ENCODE measurements at places on chromosomes 5 and 9. TPM values are rescaled to one million over a fixed set of nuclear protein-coding genes. Genes with fewer than 3 reads are reported as not detected.

NR5A1 gene
- not detected for total RNA-seq

DNA sequence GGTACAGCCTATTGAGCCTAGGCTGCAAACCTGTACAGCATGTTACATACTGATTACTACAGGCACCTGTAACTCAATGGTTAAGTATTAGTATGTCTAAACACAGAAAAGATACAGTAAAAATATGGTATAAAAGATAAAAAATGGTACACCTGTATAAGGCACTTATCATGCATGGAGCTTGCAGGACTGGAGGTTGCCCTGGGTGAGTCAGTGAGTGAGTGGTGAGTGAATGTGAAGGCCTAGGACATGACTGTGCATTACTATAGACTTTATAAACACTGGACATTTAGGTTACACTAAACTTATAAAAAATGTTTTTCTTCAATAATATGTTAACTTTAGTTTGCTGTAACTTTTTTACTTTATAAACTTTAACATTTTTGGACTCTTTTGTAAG lies 171.3 kb downstream of the SLC28A3 start:
- no peak for DNase-seq

- no peak for DNase-seq
Measured at GRCh38 chr9:138100711-138101350, 223.2 kb downstream of the CACNA1B start.

DNA sequence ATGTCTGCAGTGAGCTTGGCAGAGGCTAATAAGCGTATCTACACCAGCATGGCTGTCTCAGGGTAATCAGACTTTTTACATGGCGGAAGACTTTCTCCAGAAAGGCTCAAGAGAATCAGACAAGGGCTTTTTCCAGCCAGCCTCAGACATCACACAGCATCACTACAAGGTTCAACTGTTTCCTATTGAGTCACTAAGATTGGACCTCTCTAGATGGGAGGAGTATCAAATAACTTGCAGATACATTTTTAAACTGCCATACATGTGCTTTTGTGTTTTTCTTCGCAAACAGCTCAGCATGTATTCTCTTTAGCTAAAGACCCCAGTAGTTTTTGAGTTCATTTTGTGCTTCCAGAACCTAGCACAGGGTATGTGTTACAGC lies 22.9 kb upstream of the PIK3R1 start:
- no peak for DNase-seq

DNA sequence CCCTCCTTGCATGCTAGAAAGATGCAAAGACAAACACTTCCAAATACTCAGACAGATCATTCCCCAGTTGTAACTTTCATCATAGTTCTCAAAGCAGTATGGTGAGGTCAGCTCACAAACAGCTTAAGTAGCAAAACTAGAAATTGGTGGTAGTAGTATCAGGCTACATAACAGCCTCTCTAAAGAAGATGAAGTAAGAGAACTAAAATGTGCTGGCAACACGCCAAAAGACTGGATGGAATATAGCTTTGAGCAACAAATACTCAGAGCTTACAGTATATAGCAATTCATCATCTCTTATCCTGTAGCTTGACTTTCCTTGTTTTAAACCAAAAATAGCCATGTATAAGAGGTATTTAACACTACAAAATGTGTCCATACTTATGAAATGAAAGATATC lies 7.5 kb downstream of the PFDN1 start:
- no peak for DNase-seq

GRCh38 chr9:35311891-35312639 lies 150.3 kb downstream of the UNC13B start:
- DNase-seq = no peak

DNA sequence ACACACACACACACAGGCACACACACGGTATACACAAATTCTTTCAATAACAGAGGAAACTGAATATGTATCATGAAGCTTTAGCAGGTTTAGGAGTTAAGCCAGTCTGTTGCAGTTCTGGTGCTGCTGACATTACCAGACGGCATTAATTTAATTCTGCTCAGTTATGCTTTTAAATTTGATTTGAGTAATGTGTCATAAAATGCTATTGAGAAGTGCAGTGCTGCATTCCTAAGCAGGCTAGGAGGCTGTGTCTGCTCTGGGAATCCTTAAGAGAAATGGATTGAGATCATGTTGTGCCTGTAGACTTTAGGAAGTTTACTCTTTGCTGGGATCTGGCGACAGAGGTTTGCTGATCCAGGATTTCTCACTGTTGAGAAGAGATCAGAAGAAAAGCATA lies 733.8 kb downstream of the BRINP1 start:
- no peak for DNase-seq

Data from cerebellum (tissue), 4 donors.